Pulmonary artery endothelial cell (primary cell): ENCODE measurements at places on chromosomes 7 and 10. TPM values are rescaled to one million over a fixed set of nuclear protein-coding genes. Genes with fewer than 3 reads are reported as not detected.

DNA sequence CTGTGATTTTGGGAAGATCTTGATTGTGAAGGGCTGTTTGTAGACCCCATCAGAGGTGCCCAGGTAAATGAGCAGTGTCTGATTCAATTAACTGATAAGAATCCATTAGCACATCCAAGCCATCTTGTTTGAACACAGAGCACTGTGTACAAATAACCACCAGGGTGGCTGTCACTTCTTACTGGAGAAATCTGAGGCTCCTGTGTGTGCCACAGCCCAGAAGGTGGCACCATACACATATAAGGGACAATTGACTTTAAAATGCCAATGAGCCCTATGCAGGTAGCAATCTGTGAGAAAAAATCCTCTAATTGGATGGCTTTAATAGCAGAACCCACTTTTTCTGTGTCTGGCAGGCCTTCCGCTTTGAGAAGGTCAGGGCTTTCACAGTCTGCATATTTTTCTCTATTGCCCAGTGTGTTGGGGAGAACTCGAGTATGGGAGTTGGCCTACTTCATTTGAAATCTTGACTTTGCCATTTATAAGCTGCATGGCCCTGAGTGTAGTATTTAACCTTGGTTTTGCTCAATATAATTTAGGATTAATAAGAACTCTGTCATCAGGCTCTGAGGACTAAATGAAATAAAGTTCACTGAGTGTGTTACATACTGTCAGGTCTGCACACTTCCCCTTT is 517.4 kb downstream of the CCSER2 start:
- DNase-seq, result no peak

Gene C10orf88
- 19.3 and 24.5 TPM in 2 replicates for total RNA-seq

GRCh38 chr10:48554656-48555055 is 50.2 kb downstream of the ARHGAP22 start:
- DNase-seq, result no peak

- DNase-seq, result no peak
Observed at GRCh38 chr7:158101821-158102450, 485.7 kb downstream of the PTPRN2 start.

Gene FAM25C
- not detected in 2 replicates for total RNA-seq

Gene CYP26C1
- 0.33 and 0.56 TPM in 2 replicates for total RNA-seq

DNA sequence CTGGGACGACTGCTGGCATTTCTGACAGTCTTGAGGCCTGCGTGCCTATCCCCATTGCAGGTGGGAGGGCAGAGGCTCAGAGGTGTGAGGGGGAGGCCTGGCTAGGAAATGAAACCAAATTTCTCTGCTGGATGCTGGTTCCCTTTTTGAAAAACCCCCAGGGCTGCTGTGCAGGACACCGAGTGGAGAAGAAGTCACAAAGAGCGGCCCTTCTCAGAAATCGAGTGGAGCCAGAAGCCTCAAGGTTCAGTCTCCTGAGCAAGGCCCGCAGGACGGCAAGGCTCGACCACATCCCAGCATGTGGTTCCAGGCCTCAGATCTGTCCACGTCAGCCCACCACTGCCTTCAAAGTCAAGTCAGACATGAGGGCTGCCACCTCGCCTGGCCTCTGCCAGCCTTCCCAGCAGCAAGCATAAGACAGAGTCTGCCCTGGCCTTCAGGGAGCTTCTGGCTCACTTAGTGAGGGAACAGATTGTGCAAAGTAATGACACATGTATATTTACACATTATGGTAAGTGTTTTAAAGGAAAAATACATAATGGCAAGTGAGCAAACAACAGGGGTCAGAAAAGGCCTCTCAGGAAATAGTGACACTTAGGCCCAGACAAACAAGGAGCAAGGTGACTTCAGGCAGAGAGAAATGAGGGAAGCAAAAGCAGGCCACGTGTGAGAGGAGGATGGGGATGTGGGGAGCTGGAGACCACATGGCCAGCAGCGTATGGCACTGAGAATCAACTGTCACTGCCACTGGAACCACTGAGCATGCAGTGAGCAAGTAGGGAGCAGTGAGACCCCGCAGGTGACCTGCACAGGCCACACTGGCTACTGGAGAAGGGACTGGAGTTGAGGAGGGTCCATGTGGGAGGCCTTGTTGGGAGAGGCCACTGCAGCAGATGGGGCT is 86.7 kb downstream of the ARHGAP22 start:
- no peak for DNase-seq
